ENCODE measurements at places on chromosomes 16 and 17. TPM values are rescaled to one million over a fixed set of nuclear protein-coding genes. Genes with fewer than 3 reads are reported as not detected.

OR2C1 gene
- total RNA-seq = not detected

CA5A gene
- not detected for total RNA-seq

SLX4 gene
- total RNA-seq = 16.7 TPM

NKD1 gene
- total RNA-seq = 9.3 TPM

MYH1 gene
- total RNA-seq = not detected

Data from WTC11 (cell line).